H1 (cell line): ENCODE measurements at places on chromosomes 5 and 9. TPM values are rescaled to one million over a fixed set of nuclear protein-coding genes. Genes with fewer than 3 reads are reported as not detected.

GRCh38 chr9:23826120-23826629, at the start of gene ELAVL2:
TSS of gene ELAVL2 (minus strand) at chr9:23826240. CDS start at chr9:23762234, 64,006 bp downstream.
- peak; percentile 96 for DNase-seq

GRCh38 chr9:70852711-70853240, 268.6 kb downstream of the TRPM3 start:
- DNase-seq: no peak

GRCh38 chr9:121373011-121373729, 3.1 kb upstream of the STOM start:
- no peak for DNase-seq

GRCh38 chr5:133199417-133200178, 147.8 kb downstream of the HSPA4 start:
- no peak for DNase-seq

DNA sequence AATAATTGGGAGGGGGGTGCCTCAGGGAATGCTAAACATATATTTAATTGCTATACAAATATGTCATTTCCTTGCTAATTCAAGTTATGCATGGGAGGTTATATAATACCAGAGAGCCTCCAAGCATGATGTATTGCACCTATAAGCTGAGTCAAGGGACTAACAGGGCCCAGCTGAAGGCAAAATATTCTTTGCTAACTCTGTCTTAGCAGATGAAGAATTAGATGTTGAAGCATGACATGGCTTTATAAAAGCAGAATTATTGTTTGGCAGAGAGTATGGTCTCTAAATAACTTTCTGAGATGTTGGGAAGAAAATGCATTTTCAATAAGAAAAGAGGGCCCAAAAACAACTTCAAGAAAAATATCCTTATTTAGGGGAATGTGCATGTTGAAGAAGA, 60.4 kb downstream of the SGCD start:
- no peak for DNase-seq

- no peak for DNase-seq
These were observed 15.0 kb upstream of the ELL2 start for GRCh38 chr5:95976606-95977005.

DNA sequence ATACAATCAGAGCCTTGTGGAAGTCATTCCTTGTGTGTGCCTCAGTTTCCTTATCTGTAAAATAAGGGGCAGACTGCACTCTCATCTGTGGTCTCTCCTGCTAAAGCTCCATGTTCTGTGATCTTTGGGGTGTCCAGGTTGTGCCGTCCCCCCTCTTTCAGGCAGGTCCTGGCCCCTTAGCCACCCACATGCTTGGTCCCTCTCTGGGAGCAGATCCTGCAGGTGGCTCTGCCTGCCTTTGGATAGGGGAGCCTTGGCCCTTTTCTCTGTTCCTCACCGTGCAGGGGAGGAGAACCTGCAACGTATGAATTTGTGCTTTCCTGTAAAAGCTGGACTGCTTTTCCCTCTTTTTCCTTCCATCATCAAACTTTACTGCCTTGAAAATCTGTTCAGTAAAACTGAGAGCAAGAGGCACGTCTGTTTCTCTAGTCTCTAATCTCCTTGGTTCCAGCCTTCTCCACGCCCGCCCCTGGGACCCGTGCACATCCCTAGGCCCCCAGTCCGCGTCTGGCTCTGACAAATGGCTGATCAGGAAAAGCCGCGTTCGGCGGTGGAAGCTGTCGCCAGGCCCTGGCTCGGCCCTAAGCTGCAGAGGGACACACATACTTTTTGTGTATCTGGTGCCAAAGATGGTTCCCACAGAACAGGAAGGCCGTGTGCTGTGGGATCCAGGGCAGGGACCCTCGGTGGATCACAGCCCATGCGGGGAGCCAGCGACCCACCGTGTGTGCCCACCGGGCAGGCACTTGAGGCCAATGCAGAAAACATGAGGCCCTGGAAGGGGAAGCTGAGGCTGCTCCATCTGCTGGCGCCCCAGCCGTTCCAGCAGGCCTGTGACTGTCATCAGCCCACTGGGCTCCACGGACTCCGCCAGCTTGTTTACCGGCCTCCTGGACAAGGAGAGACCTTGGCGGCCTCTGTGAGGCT, 43.4 kb upstream of the COL5A1 start:
- no peak for DNase-seq

SLC46A2 gene
- total RNA-seq: not detected in 2 replicates
